ENCODE measurements at places on chromosomes 12 and 14.

DNA sequence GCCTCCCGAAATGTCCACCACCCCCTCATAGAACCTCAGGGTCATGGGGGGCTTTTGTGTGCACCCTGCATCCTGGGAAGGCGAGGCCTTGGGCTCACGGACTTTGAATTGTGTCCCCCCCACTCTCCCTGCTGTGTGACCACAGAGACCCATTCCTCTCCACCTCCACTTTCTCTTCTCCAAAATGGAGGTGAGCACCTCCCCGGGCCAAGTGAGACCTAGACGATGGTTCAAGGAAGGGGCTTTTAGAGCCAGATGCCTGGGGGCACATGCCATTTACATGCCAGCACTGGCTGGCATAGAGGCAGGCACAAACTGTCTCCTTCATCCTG, 33.5 kb downstream of the CYP46A1 start:
- no peak for DNase-seq

DNA sequence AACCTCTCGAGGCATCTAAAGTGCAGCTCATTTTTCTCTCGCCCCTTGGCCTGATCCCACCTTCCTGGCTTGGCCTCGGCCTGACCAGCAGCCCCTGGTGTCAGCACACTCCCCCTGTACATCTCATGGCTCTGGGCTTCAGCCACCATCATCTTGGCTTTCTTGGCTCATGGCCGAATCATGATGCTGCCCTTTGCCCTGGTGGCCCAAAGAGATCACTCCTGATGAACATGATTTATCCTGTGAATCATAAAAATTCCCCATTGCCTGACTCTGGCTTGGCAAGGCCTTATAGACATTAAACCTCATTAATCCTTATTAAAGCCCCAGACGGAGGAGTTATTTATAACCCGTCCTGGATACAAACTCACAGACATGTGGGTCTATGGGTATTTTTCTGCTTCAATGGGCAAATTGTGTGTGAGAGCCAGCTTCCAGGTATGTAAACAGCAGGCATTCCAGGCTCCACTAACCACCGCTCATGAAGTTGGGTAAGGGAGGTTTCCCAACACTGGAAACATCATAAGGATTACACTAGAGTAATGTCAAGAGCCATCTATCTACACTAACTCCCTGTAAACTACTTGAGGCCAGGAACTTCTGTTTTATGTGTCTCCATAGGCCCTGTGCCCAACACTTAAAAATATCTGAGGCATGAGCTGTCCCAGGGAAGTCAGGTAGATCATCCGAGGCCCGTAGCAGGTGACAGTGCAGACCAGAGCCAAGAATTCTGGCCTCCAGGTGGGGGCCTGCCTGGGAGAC, 171.2 kb downstream of the TTC8 start:
- DNase-seq = no peak

DNA sequence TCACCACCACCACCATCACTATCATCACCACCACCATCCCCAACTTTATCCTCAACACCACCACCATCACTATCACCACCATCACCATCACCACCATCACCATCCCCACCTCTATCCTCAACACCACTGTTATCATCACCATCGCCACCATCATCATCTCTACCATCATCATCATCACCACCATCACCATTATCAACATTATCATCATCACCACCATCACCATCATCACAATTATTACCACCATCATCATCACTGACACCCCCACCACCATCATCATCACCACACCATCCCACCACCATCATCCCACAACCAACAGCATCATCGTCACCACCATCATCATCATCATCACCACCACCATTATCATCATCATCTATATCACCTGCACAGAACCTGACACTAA, 188.4 kb upstream of the PWP1 start:
- no peak for DNase-seq

- no peak for DNase-seq
These were observed 62.6 kb downstream of the DIO3 start for GRCh38 chr14:101623685-101624444.

GRCh38 chr12:95582230-95583058, 31.2 kb upstream of the USP44 start:
- no peak for DNase-seq

DNA sequence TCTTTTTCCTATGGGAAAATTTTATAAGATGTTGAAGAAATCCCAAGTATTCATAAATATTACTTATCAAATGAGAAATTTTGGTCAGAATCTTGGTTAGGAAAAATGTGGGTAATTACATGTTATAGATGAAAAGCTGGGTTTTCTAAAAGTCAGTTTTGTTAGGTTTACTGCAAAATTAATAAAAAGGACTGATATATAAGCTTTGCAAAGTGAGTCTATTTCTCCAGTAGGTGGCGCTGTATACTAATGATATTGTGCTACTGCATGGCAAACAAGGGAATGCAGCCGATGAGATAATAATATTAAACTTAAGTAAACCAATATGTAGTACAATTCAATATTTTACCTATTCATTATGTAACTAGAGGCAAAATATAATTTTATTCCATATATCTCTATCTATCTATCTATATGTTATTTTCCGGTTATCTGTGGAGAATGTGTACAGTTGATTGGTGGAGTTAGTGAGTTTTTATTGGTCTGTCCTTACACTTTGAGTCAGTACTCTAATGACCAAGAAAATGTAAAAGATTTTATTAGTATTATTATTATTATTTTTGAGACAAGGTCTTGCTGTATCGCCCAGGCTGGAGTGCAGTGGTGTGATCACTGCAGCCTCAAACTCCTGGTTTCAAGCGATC, 32.9 kb downstream of the MIPOL1 start:
- DNase-seq = no peak

GRCh38 chr12:113425960-113426453, 3.8 kb downstream of the SDSL start:
- no peak for DNase-seq

- DNase-seq = no peak
These were observed 65.7 kb downstream of the TTC9 start for GRCh38 chr14:70707138-70708038.

DNA sequence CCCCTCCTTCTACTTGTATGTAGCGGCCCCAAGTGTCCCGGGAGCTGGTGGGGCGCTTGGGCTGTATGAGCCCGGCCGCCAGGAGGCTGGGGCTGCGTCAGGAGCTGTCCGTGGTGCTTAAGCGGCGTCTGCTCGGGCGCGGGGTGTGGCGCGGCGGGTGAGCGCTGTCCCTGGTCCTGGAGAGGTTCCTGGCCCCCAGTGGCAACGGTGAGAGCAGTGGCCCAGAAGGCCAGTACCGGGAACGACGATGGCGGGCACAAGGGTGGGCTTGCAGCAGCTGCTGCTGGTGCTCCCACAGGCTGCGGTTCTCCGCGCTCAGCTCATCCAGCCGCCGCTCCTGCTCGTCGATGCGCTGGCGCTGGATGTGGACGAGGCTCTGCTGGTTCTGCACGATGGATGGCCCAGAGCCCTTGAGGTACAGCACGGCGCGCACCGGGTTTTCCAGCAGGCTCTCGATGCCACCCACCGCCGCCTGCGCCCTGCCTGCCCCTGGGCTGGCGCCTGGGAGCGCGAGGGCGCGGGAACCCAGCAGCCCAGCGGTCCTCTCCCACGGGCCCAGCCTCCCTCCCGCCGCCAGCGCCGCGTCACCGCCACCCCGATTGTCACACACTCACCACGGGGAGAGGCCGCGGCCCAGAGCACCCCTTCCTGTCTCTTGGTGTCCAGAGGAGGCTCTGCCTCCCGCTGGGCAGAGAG, 41.9 kb upstream of the FKBP4 start:
- peak; percentile 80 for DNase-seq

DNA sequence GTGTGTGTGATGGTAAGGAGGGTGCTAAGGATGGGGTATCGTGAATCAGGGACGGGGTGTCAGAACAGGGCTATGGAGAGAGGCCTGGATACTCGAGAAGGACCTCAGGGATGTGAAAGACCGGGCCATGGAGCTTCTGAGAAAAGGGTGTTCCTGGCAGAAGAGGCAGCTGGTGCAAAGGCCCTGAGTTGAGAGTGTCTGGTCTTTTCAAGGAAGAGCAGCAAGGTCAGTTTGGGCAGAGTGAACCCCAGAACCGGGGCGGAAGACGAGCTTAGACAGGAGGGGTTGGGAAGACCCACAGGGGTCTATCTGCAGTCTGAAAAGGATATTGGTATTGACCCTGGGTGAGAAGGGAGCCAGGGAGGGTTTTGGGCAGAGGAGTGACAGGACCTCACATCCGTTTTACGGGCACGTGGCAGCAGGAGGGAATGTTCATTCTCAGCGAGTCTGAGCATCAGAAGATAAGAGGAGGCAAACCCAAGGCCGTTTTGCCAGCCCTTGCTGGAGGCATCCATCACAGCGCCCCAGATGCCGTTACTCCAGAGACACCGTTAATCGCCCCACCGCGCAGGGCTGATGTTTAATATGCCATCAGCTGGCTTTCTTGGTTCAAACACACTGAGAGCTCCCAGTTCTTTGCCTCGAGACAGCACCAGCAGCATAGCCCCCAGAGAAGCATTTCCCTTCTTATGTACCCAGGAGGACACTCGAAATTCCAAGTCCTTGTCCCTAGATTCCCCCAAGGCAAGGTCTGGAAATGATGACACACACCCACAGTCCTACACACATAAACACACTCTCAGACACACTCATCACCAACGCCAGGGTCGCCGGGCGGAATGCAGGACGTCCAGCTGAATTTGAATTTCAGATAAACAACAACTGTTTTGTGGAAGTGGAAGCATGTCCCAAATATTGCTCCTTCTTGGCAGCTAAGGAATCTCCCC, 41.4 kb upstream of the EML1 start:
- no peak for DNase-seq

DNA sequence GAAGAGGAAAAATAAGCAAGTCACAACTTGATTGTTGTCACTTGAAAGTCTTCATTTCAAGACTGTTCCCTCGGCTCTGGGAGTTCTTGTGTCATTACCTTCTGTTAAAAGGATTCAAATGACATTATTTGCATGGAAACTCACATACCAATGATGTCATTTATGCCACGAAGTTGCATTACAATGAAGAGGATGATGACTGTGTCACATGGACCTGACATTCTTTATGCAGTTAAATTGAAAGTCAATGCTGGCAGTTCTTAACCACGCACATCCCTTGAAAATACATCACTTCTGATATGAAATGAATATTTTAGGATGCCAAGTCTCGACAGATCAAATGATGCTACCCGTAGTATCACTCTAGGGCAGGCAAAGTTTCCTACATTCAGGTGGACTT, 1069.5 kb downstream of the VRK1 start:
- DNase-seq = no peak

DNA sequence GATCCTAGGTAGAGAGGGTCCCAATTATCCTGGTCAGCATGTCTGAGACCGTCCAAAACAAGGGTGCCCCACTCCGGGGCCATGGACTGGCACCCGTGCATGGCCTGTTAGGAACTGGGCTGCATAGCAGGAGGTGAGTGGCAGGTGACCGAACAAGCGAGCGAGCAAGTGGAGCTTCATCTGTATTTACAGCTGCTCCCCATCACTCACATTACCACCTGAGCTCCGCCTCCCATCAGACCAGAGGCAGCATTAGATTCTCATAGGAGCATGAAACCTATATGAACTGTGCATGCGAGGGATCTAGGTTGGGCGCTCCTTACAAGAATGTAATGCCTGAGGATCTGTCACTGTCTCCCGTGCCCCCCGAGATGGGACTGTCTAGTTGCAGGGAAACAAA, 44.4 kb upstream of the TMCC3 start:
- DNase-seq = no peak

DNA sequence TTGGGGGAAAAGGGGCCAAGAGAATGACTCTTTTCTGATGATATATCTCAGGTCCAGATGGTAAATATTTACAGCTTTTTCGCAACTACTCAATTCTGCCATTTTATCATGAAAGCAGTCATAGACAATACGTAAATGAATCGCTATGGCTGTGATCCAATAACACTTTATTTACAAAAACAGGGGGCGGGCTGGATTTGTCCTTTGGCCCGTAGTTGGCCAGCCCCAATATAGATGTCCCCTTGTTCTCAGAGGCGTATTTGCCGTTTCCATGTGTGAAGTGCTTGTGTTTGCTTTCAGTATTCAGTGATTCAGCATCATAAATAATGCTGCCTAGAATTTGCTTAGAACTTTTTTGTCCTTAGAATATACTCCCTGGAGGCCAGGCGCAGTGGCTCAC, 77.2 kb downstream of the CCDC92 start:
- DNase-seq = no peak

- DNase-seq = no peak
These were observed 41.5 kb downstream of the PDE3A start for GRCh38 chr12:20409607-20410377.

DNA sequence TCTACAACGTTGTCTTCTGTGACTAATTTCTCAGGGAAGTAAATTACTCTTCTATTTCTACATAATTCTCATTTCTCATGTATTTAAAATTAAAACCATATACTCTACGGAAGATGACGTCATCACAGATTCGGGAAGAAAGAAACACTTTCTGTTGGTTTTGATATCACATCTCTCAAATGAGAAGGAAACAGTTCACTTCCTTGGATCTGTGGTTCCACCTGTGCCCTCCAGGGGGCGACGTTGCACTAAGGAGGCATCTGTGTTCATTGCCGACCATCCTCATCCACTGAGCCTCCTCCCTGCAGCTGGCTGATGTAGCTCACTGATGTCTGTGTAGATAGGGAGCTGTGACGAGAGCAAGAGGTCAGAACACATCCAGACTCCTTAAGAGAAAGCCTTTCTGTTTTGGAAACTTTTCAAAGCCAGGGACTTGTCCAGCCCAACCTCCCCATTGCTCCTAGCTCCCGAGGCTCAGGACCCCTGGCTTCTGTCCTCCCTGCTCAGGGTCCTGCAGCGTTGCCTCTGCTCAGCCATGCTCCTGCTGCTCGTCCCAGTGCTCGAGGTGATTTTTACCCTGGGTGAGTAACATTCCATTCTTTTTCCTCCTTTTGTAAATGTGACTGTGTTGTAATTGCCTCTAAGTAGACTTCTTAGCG, 172.7 kb upstream of the OR4E1 start:
- peak; percentile 55 for DNase-seq

- peak; percentile 44 for DNase-seq
These were observed 21.9 kb upstream of the ZFP36L1 start for GRCh38 chr14:68814539-68815297.

DNA sequence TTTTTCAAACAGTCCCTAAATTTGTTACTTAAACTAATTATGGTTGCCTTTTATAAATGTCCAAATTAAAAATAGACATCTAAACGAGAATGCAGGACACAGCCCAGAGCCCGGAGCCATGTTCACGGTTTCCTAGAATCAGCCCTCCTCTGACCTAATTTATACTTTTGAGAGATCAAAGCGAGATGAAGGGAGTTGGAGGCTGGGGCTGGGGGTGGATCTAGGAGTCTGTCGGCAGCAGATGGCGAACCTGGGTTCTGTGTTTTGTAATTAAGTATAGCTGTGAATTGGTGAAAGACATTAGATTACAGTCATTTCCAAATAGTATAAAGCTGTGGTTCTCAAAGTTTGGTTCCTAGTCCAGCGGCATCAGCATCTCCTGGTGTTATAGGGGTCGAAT, 210.1 kb downstream of the SLC41A2 start:
- DNase-seq = no peak

DNA sequence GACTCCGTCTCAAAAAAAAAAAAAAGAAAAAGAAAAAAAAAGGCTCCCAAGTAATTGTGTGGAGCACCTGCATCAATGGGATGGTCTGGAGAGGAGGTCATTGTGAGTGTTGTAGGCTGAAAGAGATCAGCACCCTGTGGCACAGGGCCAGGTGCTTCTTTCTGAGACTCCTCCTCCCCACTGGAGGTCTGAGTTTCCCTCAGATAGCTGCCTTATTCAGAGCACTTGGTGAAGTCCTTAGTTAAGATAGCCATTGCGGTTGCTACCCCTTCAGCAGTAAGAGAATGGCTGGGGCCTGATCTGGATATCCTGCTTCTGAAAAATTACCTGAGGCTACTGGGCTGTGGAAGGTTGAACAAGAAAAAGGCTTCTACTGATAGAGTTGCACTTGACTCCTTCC, 69.8 kb downstream of the ANO6 start:
- no peak for DNase-seq

GRCh38 chr12:101832030-101832429, 1.3 kb upstream of the GNPTAB start:
- no peak for DNase-seq
